A549 (cell line): ENCODE measurements at places on chromosomes 11 and 22.

- DNase-seq, result no peak
Measured at GRCh38 chr22:36362932-36363331, 24.8 kb downstream of the MYH9 start.

DNA sequence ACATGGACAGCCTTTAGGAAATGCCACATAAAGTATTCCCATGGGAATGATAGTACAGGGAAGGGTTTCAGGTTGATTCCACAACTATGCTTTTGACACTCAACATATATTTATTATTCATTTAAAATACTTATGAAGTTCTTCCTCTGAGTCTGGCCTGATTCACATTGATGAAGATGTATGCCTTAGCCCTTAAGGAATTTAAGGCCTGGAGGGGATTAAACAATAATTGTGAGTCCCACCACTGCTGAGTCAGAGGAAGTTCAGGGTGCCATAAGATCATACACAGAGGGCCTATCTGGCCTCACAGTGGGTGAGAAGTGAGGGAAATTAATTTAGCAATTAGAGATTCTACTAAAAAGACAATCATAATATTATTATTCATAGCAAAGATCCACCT lies 161.1 kb upstream of the SNX19 start:
- no peak for DNase-seq

- DNase-seq, result no peak
Measured at GRCh38 chr11:123125169-123125568, 63.2 kb upstream of the HSPA8 start.

DNA sequence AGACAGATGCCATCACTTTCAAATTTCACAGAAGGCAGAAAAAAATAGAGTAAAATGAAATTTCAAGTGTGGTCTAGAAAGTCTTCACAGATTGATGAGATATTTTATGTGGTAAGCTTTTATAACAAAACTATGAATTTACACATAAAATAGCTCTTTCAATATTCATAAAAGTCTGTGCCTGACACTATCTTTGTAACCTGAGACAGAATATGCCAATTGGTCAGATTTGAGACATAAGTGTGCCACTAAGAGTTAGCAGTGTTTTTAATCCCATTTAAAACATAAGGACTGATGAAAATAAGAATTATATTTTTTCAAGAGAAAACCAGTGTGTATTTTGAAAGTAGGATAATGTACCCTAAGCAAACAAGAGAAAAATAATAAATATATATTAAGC lies 769.5 kb upstream of the LUZP2 start:
- DNase-seq, result no peak

- no peak for DNase-seq
Measured at GRCh38 chr11:13962562-13963168, at the start of gene SPON1. Gene SPON1, plus strand, starts transcription at chr11:13962723. Its CDS starts 182 bp downstream, at chr11:13962905.

- DNase-seq, result no peak
Measured at GRCh38 chr22:38941488-38941987, 15.9 kb upstream of the APOBEC3A start.

DNA sequence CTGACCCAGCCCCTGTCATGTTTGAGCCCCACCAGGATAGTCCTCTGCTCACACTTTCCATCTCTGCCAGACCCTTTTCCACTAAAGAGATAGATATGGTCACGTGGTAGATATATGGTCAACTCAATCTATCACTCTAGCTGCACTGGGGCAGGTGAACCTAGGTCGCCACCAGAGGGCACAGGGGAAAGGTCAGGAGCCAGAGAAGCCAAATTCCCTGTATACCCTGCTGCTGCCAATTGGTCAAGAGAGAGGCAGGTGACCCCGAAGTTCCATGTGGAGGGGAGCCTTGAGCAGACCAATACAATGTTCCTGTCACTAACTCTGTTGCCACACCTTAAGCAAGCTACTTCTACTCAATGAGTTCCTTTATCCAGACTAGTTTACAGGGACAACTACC lies 101.1 kb upstream of the GALNT18 start:
- DNase-seq, result no peak

DNA sequence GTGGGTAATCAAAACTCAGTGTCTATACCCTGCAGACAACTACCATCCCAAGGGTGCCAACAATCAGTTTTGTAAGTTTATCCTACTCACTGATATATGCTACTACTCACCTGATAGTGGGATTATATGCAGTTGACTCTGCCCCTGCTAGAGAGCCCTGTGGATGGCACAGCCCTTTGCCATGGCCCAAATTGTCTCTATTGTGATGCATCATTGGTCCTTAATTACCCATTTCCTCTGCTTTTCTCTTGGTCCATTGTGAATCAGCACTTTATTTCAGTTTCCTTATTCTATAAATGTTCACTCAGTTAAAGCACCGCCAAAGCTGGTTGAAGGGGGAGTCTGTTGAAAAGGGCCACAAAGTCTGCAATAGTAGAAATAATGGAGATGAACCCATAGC lies 42.3 kb downstream of the PLAAT5 start:
- DNase-seq, result no peak

DNA sequence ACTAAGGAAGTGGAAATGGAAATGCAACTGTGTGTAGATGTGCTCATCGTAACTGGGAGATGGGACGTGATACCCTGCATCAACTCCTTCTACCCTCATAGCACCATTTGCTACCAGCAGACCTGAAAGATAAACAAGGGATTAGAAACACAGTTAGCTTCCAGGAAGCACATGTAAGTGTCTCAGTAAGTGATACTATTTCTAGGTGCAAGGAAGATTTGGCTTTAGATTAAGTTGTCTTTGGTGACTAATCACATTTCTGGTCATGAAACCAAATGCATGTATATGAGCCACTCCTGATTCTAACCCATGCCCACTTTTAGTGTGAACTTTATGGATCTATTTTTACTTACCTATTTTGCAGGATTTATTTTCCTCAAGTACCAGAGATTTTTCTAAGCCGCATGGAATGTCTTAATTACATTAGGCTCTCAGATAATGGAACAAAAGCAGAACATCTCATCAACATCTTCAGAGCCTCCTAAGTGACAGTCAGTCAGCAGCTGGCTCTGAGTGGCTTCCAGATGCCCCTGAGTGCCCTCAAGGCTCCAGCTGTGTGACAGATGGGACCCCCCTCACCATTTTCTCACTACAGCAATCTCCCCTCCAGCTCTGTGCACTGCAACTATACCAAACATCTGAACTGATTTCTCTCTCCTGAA lies 21.2 kb downstream of the SLC5A12 start:
- no peak for DNase-seq

DNA sequence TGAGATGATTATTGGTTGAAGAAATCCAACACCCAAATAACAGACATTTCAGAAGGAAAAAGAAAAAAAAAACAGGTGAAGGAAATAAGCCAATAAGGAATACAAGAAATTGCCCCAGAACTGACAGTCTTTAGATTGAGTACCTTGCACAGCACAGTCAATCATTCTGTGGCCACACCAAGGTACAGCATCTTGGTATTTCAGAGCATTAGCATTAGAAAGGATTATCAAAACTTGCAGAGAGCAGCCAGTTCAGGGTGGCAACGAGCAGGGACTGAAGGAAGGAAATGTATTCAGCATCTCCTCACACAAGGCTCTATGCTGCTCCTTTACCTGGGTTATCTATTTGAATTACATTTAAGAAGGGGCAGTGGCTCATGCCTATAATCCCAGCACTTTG lies 2.1 kb downstream of the ADA2 start:
- no peak for DNase-seq

GRCh38 chr11:133425992-133426391 lies 106.3 kb downstream of the OPCML start:
- DNase-seq, result no peak

GRCh38 chr11:26344647-26345046 lies 12.7 kb downstream of the ANO3 start:
- no peak for DNase-seq

GRCh38 chr11:120837696-120838095 lies 186.2 kb upstream of the TBCEL start:
- no peak for DNase-seq

GRCh38 chr11:118046964-118047700 lies 29.7 kb upstream of the TMPRSS4 start:
- DNase-seq, result no peak

GRCh38 chr22:17744430-17744829 lies 29.8 kb downstream of the BID start:
- DNase-seq, result no peak

DNA sequence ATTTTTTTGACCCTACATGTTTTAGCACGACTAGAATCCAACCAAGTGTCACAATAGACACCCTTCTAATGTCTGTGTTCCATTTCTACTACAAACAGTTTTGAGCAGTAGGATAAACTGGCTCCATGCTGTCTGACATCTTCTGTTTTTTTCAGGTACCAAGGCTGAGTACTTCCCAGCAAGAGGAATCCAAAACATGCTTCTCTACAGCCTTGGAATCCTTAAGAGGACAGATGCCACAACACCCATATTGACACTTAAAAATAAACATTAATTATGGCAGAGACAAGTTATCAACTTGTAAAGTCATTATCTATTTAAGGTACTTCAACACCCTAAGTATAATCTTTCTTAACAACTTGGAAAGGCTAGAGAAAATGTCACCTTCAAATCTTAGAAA lies 54.2 kb downstream of the LGR4 start:
- DNase-seq, result no peak

DNA sequence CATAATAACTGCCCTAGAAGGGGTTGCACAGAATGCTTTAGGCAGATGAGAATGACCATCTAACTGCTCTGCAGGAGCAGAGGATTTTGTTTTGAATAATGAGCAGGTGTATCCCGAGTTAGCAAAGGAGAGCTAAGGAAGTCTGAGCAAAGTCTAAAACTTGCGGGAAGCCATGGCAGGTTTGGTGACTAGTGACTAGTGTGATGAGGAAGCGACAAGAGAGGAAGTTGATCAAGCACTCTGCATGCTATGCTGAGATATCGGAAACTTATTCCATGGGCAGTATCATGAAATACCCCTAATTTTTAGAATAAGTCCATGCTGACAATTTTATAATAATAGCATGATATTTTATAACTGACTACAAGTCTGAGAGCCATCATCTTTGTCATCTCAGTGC lies 12.9 kb downstream of the OLFML1 start:
- DNase-seq, result no peak

- DNase-seq, result no peak
Measured at GRCh38 chr11:69257134-69257533, 36.8 kb upstream of the MYEOV start.

GRCh38 chr11:95577716-95578460 lies 211.7 kb downstream of the FAM76B start:
- DNase-seq, result no peak

- DNase-seq, result no peak
Measured at GRCh38 chr11:132686886-132687285, 845.4 kb downstream of the OPCML start.

GRCh38 chr11:62708392-62708791 lies 916 bp downstream of the GNG3 start:
- no peak for DNase-seq

GRCh38 chr11:68089679-68090078 lies 31.5 kb downstream of the CHKA start:
- no peak for DNase-seq

DNA sequence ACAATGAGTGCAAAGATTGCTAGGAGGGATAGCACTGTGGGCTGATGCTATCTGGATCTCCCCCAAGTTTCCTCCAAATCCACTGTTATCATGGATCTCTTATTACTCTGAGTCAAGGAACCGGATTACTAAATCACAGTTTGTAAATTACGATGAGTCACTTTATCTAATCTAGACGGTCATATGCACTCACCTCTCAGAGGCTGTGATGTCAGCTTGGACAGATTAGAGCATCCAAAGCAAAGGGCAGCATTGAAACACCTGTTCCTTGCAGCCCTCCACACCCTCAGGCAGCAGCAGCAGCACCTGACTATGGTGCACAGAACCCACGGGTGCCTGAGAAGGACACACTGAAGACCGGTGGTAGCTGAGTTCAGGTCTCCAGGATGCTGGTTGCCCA lies 14.0 kb upstream of the POU2AF1 start:
- no peak for DNase-seq

DNA sequence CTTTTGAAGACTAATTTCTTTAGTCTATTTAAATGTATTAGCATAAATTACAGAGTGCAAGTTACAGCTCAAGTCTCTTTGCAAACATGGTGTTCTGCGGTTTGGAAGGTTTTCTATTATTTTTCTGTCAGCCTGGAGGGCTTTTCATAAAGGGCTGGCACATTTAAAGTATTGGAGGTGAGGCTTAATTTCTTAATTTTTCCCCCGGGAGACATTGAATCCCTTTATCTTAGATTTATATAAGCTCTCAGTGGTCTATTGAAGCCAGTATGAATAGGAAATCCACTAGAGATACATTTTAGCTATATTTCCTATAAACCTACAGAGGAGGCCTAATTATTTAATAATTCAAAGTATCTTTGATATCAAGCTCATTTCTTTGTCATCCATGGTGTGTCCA lies 102.7 kb upstream of the CLPB start:
- DNase-seq, result no peak

DNA sequence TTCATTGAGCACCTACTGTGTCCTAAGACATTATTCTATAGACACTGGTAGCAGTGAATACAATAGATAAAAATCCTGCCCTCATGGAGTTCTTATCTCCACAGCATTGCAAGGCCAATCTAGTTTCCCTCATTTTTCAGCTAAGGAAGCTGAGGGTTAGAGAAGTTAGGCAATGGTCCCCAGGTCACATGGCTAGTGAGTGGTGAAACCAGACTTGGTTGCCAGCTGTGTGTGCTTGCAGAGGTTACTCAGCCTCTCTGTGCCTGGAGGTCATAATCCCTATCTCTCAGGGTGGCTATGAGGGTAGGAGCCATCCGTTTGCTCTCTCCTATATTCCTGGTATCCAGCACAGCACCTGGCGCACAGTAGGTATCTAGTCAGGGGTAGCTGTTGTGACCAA lies 147.7 kb upstream of the SEZ6L start:
- no peak for DNase-seq

GRCh38 chr22:33109514-33110430 lies 51.6 kb upstream of the SYN3 start:
- DNase-seq, result no peak

GRCh38 chr11:33700063-33700501 lies 544 bp downstream of the C11orf91 start:
- DNase-seq, result no peak

- no peak for DNase-seq
Measured at GRCh38 chr11:79060081-79060953, 380.5 kb downstream of the TENM4 start.

DNA sequence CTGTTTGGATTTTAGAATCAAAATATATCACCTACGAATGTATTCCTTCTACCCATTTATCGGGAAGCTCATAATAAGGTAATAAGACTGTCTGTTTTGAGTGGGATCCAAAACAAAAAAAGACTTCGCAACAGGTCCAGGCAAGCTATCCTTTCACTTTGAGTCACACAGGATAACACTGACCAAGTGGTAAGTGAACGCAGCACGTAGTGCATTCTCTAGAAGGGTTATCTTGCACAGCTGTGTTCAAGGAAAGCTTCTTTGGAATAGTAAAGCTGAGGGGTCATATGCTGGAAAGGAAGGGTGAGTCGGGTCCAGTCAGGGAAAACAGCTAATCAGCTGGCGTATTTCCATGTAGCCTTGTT lies 22.3 kb upstream of the NRGN start:
- no peak for DNase-seq

GRCh38 chr11:104582431-104582830 lies 315.8 kb downstream of the CASP12 start:
- DNase-seq, result no peak

GRCh38 chr11:81673001-81673400 lies 1060.7 kb downstream of the FAM181B start:
- no peak for DNase-seq

- no peak for DNase-seq
Measured at GRCh38 chr11:110059706-110060463, 33.3 kb upstream of the ZC3H12C start.
